ENCODE measurements at places on chromosomes 12 and 14.
A peak's percentile ranks its signal among the peaks of the same experiment; 100 is the strongest.

- DNase-seq, result no peak
Observed at GRCh38 chr14:55780156-55780946, 200.3 kb downstream of the KTN1 start.

DNA sequence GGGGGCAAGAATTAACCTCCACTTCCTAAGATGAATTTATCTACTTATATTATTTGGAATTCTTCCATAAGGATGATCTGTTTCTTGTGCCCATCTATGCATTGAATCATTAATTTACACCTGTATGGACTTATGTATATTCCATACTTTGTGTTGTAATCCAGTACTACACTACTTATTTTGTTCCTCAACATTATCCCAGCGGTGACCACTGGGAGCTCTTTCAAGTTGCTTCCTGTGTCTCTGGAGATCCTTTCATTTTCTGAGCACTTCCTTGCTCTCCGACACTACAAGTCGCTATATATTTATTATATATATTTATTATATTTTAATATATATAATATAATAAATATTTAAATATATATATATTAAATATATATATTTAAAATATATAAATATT, 54.9 kb upstream of the SCN8A start:
- DNase-seq, result no peak

- no peak for DNase-seq
Observed at GRCh38 chr14:92373336-92373735, 50.4 kb downstream of the SLC24A4 start.

DNA sequence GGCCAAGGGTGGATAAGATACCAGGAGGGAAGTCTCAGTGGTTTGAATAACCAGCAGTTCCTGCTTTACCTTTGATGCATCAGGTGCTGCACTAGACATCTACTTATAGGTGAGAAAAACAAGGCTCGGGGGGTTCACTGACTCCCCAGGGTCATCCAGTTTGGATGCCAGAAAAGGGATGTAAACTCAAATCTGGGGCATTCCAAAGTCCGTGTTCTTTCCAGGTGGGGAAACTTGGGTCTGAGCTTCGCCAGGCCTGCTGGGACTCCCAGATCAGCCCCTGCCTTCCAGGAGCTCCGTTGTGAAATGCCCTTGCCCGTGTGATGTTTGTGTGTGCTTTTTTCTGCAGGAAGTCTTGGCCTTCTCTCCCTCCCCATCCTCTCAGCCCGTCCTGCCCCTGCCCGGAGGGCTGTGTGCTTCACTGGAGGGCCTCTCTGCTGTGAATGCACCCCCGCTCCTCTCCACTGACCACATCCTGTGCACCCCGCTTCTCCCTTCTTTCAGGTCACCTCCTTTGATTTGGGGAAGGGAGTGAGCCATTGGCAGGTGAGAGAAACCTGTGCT, 42.1 kb downstream of the TSPAN9 start:
- DNase-seq, result no peak

DNA sequence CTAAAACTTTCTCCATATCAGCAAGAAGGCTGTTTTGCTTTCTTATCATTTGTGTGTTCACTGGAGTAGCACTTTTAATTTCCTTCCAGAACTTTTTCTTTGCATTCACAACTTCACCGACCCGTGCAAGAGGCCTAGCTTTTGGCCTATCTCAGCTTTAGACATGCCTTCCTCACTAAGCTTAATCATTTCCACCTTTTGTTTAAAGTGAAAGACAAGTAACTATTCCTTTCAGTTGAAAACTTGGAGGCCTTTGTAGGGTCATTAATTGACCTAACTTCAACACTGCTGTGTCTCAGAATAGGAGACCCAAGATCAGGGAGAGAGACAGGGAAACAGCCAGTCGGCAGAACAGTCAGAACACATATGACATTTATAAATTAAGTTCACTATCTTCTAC, 39.3 kb downstream of the BBS10 start:
- no peak for DNase-seq

- no peak for DNase-seq
Observed at GRCh38 chr12:51517316-51517715, 73.7 kb upstream of the SCN8A start.

- DNase-seq, result no peak
Observed at GRCh38 chr14:37594971-37595808, at the start of the genes FOXA1 and TTC6. Gene FOXA1, minus strand, starts transcription at chr14:37595249. Its CDS starts 277 bp downstream, at chr14:37594972. Gene TTC6, plus strand, starts transcription at chr14:37595629. Its CDS starts 26,436 bp downstream, at chr14:37622065.

- DNase-seq, result no peak
Observed at GRCh38 chr12:67994046-67994445, 4.8 kb downstream of the IFNG-AS1 start.

- DNase-seq, result no peak
Observed at GRCh38 chr14:93271111-93271510, 61.7 kb downstream of the BTBD7 start.

- no peak for DNase-seq
Observed at GRCh38 chr12:104423273-104423672, 33.5 kb upstream of the CHST11 start.

GRCh38 chr12:66669541-66669940, 9.3 kb downstream of the GRIP1 start:
- no peak for DNase-seq

- DNase-seq, result no peak
Observed at GRCh38 chr12:102522768-102523167, 42.4 kb upstream of the IGF1 start.

- DNase-seq, result no peak
Observed at GRCh38 chr14:64387232-64387781, 846 bp upstream of the MTHFD1 start.

DNA sequence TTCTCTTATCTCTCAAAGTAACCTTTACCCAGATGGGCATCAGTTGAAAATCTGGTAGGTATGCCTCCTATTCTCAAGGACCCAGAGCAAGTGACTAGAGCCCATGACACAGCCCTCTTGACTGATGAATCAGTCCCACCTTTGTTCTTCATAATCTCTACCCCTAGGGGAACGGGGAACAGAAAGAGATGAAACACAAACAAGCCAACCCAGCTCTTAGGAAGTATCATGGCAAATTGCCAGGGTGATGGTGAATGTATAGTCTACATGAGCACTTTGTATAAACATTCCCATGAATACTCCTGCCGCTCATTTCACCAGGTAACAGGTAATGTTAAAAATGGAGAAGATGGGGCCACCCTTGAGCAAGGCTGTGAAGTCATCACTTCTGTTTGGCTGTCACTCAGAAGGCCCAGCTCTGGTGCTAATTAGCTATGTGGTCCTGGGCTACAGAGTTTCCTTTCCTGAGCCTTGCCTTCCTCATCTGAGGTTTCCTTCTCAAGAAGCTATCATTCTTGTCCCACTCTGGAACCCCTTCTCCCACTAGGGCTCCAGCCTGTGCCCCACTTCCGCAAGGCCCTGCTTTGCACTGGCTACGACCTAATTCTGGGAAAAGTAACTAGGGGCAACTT, 161.7 kb downstream of the ANO2 start:
- no peak for DNase-seq

GRCh38 chr12:12018454-12018853, 52.3 kb upstream of the BCL2L14 start:
- DNase-seq, result no peak

GRCh38 chr12:76701690-76702089, 62.2 kb upstream of the ZDHHC17 start:
- DNase-seq, result no peak

- no peak for DNase-seq
Observed at GRCh38 chr14:101480747-101481530, 80.4 kb upstream of the DIO3 start.

GRCh38 chr12:120455302-120455701, 9.1 kb downstream of the GATC start:
- no peak for DNase-seq

DNA sequence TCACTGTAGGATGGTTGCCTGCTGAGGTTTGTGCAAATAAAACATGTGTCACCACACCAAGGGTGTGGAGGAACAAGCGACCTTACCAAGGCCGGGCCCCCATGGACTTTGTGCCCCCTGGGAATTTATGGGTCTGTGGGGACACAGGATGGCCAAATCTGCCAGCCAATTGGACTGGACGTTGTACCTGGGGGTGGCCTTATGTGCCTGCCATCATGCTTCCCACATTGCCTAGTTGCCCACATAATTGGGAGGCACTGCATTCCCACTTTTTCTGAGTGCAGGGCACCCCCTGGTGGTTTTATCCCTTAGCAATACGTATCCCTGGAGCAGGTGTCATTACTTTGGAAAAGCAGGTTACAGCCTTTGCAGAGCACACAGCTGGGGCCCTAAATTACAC, 92.6 kb upstream of the TMPO start:
- DNase-seq, result no peak

GRCh38 chr12:12716151-12716792, 896 bp upstream of the CDKN1B start:
- no peak for DNase-seq

DNA sequence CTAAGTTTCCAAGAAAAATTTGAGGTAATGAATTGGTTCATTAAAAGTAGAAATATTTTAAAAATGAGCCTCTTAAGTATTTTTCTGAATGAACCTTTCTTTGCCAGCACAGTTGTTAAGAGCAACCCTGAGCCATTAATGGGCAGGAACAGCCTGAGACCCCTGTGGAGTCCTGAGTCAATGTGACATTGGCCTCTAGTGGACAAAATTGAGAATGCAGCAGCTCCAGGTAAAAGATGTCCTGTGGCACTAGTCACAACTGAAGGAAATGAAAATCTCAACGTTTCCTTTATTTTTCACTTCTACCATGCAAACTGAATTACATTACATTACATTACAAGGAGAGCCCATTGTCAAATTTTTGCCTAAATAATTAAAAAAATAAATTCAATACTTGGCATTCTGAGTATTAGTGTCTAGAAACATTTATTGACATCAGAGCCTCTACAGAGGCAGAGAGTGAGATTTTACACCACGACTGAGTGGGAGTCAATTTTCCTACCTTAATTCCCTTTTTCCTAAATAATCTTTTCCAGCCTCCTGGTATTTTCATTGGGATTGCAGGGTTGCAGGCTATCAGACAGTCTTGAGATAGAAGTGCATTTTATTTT, 135.7 kb downstream of the PPM1H start:
- peak; percentile 29 for DNase-seq

DNA sequence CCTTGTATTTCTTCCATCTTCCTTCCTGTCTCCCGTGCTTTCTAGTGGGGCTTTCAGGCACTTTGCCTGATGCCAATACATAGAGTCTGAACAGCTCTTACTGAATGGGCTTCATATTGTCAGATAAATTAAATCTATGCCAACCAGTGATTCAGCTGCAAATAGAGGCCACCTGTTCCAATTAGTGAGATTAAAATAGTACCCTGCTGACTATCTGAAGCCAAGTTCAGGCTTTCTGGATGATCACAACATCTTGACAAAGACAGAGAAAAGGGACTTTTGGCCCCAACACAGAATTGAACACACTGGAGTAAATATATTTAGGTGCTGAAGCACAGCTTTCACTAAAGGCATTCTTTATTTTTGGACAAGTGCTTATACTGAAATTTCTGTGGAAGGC, 11.8 kb downstream of the TMCC3 start:
- DNase-seq, result no peak

GRCh38 chr12:113875691-113876090, 90.4 kb downstream of the RBM19 start:
- DNase-seq, result no peak

DNA sequence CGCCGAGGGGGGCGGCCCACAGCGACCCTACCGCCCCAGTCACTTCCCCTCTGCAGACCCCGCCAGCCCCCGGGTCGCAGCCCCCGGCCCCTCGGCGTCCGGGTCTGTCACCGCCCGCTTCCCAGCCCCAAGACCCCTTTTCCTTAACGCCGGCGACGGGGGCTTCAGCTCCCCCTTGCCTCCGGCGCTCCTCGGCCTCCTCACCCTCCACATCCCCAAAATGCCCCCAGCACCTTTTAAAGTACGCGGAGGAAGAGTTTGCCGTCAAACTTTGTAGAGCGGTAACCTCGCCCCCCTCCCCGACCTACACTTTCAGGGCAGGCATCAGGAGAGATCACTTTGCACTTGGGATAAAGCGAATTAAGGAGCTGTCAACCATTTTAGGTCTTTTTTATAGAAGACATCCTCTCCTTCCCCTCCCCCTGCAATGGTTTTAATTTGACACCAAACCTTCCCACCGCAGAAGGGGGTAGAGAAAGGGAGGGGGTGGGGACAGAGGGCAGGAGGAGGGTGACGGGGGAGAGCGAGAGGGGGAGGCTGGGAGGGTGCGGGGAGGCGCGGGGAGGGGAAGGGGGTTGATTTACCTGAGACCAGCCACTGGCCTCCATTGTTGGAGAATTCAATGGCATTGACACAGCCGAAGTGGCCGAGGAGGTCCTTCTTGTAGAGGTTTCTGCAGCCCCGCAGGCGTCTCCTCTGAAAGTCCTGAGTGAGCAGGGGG, 578 bp downstream of the DCAF5 start:
- DNase-seq, result peak; percentile 8

DNA sequence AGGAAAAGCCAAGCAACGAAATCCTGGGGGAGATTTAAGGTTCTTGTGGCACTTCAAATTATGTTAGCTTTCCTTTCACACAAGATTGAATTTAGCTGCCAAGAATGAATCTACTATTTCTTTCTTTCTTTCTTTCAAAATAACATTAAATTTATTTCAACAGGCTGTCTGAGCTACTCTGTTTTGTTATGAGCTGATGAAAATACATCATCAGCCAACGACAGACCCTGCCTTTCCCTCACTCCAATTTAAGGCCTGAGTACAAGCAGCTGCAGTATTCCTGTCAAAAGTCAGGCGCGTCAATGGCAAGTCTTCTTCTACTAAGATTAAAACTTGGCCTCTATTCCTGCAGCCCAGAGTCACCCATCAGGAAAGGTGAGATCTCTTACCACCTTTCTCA, 347.7 kb upstream of the FLRT2 start:
- no peak for DNase-seq

DNA sequence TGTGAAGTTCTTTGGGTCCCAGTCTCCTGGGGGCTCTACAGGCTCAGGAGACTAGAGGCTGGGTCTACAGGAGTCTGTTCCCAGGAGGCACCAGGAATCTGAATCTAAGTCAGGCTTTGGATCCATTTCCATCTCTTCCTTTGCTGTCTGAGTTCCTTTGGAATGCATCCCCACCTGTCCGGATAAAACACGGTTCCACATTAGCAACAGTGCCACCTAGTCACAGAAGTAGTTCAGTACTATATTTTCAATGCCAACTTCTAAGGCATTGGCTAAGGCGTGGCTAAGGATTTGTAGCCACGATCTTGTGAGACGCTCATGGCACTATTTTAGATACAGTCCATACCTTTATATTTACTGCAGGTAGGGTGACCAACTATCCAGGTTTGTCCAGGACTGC, 15.1 kb downstream of the ZC2HC1C start:
- no peak for DNase-seq

DNA sequence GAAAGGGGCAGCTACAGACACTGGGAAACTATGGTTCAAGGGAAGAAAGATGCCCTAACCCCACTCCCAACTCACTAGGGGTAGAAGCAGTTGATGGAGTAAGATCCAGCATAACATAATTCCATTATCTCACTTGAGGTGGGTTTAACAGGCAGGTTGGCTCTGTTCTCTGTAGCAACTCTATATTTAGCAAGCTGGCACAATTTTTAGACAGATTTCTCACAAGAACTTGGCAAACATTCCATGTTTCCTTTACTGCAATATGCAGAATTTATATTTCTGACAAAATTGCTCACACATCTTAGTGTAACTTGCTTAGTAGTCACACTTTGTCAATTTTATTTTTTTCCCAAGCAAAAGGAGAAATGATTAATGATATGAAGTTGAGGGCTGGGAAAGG, 475.4 kb downstream of the RMST start:
- no peak for DNase-seq

GRCh38 chr14:63392236-63392635, 73.5 kb upstream of the GPHB5 start:
- no peak for DNase-seq

Measured in activated naive CD8-positive, alpha-beta T cell treated with anti-CD3 and anti-CD28 coated beads, Interleukin-2, amount 50 U/mL, for 16 hours (primary cell).